Adipocyte (in vitro differentiated cells): ENCODE measurements at places on chromosomes 3 and 15.
A peak's percentile ranks its signal among the peaks of the same experiment; 100 is the strongest.

DNA sequence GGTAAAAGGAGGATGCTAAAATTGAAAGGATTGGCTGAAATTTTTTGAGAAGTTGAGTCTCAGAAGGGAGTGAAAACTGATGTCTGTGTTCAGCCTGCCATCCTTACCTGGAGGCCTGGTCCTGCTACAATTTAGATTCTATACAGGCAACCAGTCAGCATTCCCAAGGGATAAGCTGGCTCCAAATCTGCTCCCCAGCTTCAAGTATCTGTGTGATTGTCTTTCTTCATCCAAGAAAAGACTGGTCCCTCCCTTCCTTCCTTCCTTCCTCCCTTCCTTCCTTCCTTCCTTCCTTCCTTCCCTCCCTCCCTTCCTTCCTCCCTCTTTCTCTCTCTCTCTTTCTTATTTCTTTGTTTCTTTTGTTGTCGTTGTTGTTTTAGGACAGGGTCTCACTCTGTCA lies 24.7 kb upstream of the UMPS start:
- DNase-seq: no peak

DNA sequence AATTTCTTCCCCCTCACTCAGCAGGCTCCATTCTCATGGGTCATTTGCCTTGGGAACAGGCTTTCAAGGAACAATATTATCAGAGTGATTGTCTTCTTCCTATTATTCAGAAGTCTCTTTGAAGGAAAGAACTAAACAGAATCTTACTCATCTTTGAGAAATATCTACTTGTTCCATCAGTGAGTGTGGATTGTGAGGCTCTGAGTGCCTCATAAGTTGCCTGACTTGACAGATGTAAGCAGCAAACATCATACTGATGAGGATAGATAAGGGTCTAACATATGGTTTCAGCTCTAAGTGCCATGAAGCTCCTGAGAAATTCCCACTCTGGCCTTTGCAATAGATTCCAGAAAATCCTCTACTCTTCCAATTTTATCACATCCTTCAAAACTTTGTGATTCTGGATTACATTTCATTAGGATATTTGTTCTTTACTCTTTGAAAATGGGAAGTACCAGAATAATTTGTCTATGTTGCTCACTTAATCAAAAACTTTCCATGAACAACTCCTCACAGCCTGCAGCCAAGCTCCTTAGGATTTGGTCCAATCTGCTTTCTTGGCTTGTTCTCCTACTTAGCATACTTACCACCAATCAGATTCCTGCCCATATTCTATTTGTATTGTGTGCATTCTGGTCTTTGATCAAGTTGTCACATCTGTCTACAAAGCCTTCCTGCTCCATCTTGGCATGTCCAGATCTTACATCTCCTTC lies 120.1 kb downstream of the RPL22L1 start:
- DNase-seq: no peak

DNA sequence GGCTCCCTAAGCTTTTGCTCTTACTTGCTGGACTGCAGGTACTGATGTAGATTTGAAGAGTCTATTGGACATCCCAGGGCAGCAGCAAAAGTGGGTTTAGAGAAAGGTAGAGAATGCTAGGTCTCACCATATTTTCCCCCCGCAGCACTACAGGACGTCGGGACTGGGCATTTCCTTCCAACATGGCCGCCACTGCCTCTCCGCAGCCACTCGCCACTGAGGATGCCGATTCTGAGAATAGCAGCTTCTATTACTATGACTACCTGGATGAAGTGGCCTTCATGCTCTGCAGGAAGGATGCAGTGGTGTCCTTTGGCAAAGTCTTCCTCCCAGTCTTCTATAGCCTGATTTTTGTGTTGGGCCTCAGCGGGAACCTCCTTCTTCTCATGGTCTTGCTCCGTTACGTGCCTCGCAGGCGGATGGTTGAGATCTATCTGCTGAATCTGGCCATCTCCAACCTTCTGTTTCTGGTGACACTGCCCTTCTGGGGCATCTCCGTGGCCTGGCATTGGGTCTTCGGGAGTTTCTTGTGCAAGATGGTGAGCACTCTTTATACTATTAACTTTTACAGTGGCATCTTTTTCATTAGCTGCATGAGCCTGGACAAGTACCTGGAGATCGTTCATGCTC lies 11.2 kb downstream of the CYP8B1 start:
- no peak for DNase-seq

- DNase-seq: peak; percentile 45
Observed at GRCh38 chr3:146542179-146542578, 2.2 kb downstream of the PLSCR1 start.

GRCh38 chr15:100661156-100661555 lies 58.8 kb downstream of the ASB7 start:
- DNase-seq: no peak

DNA sequence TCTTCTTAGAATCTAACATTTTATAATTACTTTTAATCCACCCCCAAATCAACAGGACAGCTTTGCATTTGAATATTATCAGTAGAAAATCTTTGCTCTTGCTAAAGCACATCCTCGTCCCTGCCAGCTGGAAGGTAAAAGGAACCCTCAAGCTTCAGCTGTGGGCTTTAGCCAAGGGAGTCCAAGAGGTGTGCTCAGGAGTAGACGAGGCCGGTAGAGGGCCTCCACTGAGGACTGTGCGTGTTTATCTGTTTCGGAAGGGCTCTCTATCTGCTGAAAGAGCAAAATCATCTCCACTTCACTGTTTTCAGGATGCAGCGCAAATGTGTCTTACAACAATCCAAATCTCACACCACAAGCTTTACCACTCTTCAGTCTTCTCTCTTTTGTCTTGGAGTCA lies 257.4 kb upstream of the IL12A start:
- DNase-seq: no peak

- no peak for DNase-seq
Observed at GRCh38 chr15:101049282-101049681, 130.1 kb downstream of the LRRK1 start.

- DNase-seq: peak; percentile 57
Observed at GRCh38 chr3:71050166-71050537, 533.4 kb downstream of the FOXP1 start.

- no peak for DNase-seq
Observed at GRCh38 chr15:64282701-64283100, 73.3 kb downstream of the CSNK1G1 start.

GRCh38 chr3:72405943-72406566 lies 442.2 kb downstream of the SHQ1 start:
- DNase-seq: no peak

- DNase-seq: peak; percentile 97
Observed at GRCh38 chr3:139427283-139428060, 38.0 kb upstream of the COPB2 start.

- no peak for DNase-seq
Observed at GRCh38 chr3:140459462-140459861, 218.4 kb upstream of the TRIM42 start.

- no peak for DNase-seq
Observed at GRCh38 chr3:37279236-37279635, 104.9 kb upstream of the LRRFIP2 start.

- no peak for DNase-seq
Observed at GRCh38 chr3:74463515-74463914, 150.9 kb downstream of the CNTN3 start.

GRCh38 chr3:181844211-181844610 lies 132.5 kb downstream of the SOX2 start:
- DNase-seq: no peak

GRCh38 chr3:82261013-82261412 lies 499.6 kb upstream of the GBE1 start:
- no peak for DNase-seq

DNA sequence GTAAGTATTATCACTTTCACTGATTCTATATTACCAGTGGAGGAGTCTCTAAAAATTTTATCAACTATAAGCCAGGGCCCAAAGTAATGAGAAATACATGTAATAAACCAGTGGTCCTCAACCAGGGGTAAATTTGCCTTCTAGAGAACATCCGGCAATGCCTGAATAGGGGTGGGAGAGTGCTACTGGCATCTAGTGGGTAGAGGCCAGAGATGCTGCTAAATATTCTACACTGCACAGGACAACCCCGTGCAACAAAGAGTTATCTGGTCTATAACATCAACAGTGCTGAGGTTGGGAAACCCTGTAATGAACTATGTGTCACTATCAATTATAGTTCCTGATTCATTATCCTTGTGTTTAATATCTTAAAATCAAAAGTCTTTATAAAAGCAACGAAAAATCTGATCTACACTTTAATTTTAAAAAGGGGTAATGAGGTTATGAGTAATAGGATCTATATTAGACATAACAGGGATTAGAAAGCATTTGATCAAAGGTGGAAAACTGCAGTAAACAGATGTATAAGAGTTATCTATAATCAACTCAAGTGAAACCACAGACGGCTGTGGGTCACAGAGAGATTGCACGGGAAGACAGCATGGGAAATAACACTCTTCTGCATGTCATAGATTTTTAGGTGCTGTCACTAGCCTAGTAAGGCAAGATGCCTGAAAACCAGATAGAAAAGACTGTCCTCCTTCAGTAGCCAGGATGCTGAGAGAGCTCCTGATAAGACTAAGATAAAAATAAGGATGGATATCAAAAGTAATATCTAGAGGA lies 2.0 kb downstream of the LYSMD2 start:
- no peak for DNase-seq

DNA sequence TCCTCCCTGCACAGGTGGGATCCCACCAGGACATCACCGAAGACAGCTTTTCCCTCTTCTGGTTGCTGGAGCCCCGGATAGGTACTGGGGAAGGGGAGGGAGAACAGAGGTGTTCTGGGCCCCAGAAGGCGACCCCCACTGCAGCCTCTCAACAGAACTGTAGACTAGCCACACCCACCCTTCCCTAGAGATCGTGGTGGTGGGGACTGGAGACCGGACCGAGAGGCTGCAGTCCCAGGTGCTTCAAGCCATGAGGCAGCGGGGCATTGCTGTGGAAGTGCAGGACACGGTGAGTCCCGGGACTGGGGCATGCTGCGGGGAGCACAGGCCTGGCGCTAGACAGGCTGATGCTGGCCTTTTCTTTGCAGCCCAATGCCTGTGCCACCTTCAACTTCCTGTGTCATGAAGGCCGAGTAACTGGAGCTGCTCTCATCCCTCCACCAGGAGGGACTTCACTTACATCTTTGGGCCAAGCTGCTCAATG lies 809 bp downstream of the NDUFAF3 start:
- peak; percentile 26 for DNase-seq

DNA sequence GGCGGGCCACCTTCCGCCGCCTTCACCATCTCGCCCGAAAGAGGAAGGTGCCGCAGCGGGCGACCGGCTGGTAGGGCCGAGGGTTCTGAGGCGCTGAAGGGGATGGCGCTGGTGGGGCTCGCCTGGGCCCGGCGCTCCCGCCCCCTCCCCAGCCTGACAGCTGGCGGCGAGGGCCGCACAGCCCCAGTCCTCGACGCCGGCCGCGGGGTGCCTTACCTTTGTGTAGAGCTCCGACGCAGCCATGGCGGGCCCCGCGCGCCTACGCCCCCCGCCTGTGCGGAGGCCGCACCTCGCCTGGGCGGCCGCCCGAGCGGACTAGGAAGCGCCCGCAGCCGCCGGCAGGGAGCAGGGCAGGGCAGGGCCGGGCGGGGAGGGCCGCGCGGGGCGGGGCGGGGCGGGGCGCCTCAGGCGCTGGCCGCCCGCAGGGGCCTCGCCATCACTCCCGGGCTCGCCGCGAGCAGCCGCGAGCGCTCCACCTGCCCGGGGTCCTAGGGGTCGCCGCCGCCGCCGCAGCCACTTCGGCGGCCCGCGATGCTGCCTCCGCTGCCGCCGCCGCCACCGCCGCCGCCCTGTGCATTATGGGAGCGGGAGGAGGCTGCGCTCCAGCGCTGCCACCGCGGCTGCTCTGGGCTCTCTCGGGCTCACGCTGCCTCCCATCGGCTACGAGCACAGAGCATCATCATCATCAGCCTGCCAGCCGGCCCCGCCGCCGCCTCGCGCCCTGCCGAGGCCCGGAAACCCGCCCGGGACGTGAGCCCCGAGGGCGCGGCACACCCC lies at the start of gene MYO5A:
Gene MYO5A (minus strand): TSS at position 317 of the 777 bp plus-strand sequence. CDS start 74 bp downstream, at position 243.
- peak; percentile 86 for DNase-seq

GRCh38 chr3:52185837-52186236 lies 12.1 kb upstream of the ALAS1 start:
- no peak for DNase-seq

- no peak for DNase-seq
Observed at GRCh38 chr3:71311661-71312046, 271.9 kb downstream of the FOXP1 start.

GRCh38 chr3:72679540-72680198 lies 168.6 kb downstream of the SHQ1 start:
- DNase-seq: no peak

GRCh38 chr15:29092376-29093064 lies 177.1 kb downstream of the NSMCE3 start:
- no peak for DNase-seq

DNA sequence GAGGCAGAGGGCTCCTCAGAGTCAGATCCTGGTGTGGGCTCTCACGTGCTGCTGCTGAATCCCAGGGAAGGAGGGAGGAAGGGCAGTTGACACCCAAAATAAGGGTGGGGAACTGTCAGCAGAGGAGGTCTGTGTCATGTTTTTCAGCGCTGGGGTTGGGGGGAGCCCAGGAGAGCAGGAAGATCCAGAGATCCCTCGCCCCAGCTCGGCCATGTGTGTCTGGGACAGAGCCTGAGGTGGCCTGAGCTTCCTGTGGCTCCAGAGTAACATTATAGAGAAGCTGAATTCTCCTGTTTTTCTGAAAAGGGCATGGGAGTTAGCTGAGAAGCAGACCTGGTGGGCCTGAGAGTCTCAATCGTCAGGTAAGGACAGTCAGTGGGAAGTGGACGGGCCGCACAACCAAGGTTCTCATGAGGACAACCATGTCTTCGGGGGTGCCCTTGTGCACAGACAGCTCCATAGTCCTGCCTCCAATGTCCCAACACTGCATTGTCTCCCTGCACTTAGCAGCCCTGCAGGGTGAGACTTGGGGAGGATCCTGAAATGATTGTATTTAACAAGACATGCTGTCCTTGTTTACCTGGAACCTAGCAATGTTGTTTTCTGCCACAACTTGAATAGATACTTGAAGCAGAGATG lies 18.4 kb downstream of the UMPS start:
- DNase-seq: no peak

DNA sequence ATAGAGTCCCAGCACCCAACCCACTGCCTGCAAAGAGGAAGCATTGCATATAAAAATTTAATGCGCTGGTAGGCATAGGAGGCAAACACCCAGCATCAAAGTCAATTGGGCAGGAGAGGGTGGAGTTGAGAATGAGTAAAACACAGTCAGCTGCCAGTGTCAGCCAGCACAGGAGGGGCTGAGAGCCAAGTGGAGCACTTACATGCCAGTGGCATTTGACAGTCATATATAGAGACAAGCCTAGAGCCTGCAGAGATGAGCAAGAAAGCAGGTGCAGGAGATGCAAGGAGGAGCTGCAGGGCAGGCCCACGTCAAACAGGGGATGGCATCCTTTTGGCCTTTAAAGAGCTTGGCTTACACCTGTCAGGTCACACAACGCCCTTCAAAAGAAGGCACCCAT lies 27.6 kb upstream of the ZFAND6 start:
- DNase-seq: no peak

DNA sequence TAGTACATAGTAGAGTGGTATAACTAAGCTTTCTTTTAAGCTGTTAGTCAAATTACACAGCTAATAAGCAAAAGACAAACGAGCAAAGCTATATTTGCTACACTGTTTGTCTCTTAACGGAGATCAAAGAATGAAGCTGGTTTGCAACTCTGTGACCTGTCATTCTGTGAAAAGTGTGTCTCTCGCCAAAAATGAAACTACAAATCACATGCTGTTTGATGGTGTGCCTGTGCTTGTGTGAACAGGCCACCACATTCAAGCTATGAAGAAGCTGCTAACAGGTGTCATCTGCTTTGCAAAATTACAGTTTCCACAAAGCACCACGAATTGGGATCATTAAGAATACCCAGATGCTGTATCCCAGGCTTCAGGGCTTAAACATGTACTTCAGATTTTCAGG lies 667.8 kb upstream of the NAALADL2 start:
- DNase-seq: no peak
